ENCODE measurements at places on chromosomes 11 and 22.

GRCh38 chr11:62370743-62371440 lies 33.6 kb downstream of the ASRGL1 start:
- no peak for DNase-seq

- DNase-seq: no peak
These were observed 7.5 kb upstream of the SLC15A3 start for GRCh38 chr11:60959431-60959830.

- no peak for DNase-seq
These were observed 871 bp upstream of the SIDT2 start for GRCh38 chr11:117177534-117178209.

DNA sequence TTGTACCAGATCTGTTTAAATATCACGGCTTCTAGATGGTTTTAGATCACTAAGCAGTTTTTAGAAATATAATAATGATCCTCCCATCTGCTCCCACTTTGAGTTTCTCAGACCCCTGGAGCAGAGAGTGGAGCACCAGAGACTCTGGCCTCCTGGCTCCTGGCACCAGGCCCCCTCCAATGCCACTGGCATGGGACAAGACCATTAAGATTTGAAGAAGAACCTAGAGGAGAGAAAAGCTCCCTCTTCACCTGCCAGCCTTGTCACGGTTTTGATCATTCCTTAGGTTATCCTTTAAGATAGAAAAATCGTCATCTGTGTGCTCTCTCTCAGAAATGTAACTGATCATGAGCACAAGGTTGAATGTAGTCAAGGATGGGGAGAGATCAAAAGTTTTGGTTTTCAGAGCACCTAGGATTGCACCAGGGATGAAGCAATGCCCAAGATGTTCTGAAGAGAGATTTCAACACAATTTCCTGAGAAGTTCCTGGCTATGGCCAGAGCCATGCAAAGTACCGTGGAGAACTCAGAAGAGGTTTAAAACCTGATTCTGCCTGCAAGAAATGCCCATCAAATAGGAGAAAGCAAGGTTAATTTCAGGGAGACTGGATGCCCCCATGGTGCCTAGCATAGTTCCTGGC lies 22.2 kb downstream of the IL10RA start:
- DNase-seq: no peak

DNA sequence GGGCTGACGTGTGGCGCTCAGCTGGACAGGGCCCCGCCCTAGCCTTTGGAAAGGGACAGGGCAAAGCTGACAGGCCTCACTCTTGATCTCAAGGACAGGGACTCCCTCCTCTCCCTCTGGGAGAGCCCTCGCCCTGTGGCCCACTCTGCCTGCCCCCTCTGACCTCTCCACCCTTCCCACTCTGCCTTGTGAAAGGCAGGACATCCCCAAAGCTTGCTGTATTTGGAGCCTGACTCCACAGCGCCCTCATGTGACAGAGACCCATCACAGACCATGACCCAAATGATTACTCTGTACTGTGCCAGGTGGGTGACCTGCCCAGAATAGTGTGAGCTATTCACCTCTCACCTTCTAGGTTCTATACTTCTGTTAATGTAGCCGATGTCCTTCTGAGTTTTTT lies 18.8 kb downstream of the P2RY2 start:
- DNase-seq: no peak

DNA sequence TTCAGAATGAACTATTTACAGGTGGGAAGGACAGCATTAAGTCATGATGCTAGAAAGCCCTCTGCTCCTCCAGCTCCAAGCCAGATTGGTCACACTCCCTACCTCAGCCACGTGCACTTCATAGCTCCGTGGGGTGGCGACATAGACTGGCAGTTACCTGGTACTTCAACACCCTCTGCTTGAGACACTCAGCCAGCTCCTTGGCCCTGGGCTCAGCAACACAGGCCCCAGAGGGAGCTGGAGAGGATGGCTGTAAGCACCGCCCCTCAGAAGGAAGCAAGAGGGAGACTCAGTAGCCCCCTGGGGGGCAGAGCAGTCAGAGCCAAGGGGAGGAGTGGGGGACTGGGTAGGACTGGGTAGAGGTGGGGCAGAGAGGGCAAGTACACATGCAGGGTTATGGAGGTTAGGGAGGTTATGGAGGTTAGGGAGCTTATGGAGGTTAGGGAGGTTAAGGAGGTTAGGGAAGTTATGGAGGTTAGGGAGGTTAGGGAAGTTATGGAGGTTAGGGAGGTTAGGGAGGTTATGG lies 102.1 kb upstream of the BID start:
- no peak for DNase-seq

- no peak for DNase-seq
These were observed 59.3 kb upstream of the FAM181B start for GRCh38 chr11:82792822-82793569.

- DNase-seq: no peak
These were observed 107.6 kb downstream of the CSTPP1 start for GRCh38 chr11:47044119-47044518.

DNA sequence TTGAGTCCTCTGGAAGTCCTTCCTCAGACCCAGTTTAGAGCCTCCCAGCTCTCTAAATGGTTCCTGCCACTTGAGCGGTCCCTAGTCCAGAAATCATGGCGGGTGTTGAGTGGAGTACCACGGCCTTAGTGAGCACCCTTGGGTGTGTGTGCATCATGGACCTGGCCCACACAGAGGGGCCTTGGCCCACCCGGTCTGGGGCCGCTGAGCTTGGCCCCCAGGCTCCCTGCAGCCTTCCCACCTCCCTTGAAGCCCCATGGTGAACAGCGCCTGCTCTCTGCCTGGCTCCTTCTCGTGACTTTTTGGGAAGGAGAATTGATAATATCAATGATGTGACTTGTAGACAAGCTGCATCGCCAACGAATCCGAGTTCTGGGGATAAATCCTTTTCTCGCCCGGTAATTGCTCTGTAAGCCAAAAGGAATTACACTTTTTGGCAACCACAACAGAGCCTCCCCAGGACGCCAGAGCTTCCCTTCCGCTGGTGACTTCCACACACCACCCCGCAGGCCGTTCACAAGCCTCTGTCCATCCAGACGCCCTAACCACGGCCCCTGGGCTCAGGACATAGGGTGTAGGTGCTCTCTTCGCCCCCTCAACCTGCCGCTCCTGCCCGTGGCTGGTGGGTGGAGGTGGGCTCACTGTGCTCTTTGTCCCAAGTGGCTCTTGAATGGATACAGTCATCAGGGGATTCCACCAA lies 93.8 kb downstream of the NECTIN1 start:
- no peak for DNase-seq

GRCh38 chr11:120212926-120213325 lies 2.1 kb downstream of the OAF start:
- no peak for DNase-seq

DNA sequence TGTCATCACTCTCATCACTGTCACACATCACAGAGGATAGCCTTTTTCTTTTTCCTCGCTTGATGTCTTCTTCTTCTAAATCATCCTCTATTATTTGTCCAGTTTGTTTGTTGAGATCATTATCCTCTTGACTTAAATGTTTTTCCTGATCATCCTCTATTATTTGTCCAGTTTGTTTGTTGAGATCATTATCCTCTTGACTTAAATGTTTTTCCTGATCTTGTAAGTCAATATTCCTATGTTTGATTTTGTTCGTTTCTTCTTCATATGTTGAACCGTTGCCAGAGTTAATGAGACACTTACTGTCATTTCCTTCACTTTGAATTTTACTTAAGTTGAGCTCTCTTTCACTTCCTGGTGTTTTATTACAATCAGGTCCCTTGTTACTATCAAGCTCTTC lies 5.6 kb downstream of the CCDC82 start:
- no peak for DNase-seq

GRCh38 chr11:83349296-83349695 lies 63.1 kb upstream of the CCDC90B start:
- DNase-seq: no peak

DNA sequence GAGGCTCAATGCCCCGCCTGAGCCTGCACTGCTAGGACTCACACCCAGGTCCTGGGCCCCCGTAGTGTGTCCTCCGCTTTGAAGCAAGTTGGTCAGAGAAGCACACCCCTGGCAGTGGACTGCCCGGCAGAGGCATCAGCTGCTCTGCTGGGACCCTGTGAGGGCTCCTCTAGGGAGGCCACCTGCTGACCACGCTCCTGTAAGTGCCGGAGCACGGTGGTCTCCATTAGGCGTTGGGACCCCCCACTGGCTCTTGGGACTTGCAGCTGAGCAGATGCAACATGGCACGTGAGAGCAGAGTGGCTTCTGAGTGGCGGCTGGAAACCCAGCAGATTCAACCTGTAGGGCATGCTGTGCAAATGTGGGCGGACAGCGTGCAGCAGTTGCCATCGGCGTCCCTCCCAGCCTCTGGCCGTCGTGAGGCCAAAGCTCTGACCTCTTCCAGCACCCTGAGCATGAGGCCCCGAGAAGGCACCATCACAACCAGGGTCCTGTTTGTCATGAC lies 16.9 kb downstream of the MRGPRG start:
- DNase-seq: no peak

DNA sequence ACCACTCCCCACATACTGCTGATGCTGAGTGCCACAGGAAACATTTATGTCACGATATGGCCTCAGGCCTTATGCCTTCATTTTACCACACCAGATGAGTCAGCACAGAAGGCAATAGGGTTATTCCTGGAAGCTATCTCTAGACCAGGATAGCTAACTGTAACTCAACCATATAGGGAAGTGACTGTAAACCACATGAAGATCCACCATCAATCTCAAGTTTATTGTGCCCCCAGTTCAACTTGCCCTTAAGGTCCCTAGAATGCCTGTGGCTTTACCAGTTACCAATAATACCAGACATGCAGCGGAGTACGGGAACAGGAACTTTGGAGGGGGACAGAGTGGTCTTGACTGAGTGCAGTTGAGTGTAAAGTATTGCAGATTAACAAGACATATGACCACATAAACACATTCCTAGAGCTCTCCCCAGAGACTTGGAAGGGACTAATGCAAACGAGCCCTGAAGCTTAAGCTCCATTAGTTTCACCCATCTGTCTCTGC lies 180.9 kb downstream of the KIF18A start:
- DNase-seq: peak; percentile 99

- no peak for DNase-seq
These were observed 44.4 kb upstream of the ST14 start for GRCh38 chr11:130115218-130115617.

- DNase-seq: no peak
These were observed 1.9 kb downstream of the EPS8L2 start for GRCh38 chr11:707817-708420.

GRCh38 chr11:47329987-47330931 lies 22.2 kb downstream of the MYBPC3 start:
- DNase-seq: no peak

GRCh38 chr22:50318356-50318697 lies 8.5 kb downstream of the DENND6B start:
- no peak for DNase-seq

GRCh38 chr11:73307323-73308002 lies 613 bp upstream of the ARHGEF17 start:
- peak; percentile 95 for DNase-seq

DNA sequence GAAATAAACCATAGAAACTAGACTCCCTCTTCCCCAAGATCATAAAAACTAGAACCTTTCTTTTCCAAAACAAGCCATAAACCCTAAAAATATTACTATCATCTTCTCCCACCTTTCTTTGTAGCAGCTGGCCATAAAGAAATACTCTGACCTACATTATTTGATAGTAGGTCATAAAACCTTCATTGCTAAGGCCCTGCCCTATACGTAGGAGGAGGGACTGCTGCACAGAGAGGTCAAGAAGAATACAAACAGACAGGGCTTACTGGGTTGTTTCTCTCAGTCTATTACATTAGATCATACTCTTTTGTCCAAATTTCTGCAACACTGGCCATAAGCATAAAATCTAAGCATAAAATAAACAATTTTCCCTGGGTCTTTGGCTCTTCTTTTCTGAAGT lies 101.5 kb downstream of the TYR start:
- no peak for DNase-seq

DNA sequence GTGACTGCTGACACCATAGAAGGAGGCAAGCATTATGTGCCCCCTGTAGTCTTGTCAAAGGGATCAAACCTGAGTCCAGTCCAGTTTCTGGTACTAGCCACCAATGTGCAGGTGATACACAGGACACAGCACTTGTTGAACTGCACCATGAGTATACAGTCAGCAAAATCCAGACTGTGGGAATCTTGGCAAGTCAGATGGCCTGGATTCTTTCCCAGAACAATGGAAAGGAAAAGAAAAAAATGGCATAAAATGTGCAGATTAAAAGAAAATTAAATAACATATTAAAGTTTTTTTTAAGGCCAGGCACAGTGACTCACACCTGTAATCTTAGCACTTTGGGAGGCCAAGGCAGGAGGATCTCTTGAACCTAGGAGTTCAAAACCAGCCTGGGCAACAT lies 16.8 kb downstream of the CRY2 start:
- no peak for DNase-seq

DNA sequence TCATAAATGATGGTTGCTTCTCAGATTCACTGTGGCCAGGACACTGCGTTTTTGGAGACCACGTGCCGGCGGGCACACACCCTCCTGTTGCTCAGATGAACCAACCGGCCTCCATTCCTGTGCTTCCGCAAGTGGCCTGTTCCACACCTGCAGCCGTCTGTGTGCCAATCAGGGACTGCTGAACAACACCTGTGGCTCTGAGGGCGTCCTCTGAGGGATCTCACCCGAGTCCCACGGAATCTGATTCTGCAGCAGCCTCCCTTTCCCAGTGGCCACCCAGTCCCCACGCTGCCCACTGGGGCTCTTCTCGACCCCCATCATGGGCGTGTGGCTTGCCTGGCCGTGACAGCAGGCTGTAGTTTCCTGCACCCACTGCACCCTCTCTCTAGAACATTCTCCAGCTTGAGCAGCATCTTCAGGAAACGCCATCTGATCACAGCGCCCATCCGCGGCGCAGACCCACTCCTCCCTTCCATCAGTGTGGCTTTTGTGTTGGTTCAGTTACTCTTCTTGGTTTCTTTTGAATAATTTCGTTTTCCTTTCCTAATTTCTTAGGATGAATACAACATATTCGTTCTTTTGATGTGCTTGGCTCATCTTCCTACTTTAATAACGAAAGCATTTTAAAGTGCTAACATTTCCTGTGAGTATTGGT lies 100.3 kb upstream of the SLC22A12 start:
- no peak for DNase-seq

DNA sequence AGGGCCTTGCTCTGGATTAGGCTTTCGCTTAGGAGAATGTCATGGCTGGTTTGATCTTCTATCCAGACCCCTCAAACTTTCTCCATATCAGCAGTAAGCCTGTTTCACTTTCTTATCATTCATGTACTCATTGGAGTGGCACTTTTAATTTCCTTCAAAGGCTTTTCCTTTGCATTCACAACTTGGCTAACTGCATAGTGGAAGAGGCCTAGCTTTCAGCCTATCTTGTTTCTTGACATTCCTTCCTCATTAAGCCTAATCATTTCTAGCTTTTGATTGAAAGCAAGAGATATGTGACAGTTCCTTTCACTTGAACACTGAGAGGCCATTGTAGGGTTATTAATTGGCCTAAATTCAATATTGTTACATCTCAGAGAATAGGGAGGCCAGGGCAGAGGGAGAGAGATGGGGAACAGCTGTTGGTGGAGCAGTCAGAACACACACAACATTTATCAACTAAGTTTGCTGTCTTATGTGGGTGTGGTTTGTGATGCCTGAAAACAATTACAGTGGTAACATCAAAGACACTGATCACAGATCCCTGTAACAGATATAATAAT lies 37.7 kb upstream of the APOBEC3A start:
- DNase-seq: no peak
